SW480 (cell line): ENCODE measurements at places on chromosomes 6 and 20.

DNA sequence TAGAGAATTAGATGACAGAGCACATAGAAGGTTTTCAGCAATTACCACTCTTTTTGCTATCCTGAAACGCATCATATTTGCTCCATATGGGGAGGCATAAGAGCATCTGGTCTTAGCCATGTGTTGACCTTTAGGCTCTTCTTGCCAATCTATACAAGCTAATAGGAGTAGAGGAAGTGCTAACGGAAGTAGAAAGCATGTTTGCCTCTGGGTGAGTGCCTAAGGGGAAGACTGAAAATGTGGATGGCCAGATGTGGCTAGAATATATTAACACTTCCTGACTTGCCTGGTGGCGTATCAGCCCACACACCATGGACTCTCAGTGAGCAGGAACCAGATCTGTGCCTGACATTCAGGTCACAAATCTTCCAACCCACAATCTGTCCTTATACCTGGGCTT lies 136.3 kb downstream of the LRRC1 start:
- DNase-seq = no peak

DNA sequence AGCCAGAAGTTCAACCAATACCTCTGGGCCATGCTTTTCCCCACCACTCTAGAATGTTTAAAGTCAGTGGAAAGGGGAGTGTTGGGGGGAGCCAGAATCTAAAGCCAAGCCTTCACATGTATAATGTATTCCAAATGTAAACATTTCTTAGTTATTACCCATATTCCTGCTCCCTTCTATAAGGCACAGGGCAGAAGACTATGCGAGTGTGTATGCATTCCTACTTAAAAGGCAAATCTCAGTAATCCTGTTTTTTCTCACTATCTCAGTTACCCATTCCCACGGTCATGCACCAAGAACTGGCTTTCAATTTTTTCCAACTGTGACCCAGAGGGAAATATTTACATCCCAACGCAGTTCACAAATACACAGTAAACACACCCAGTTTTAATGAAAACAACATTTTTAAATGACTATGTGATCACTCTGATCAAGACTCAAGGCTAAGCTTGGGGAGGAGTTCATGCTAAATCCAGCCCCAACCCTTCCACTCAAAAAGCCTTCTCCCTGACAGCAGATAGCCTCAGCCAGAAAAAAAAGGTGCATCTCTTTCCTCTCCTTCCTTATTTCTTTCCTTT lies 57.5 kb downstream of the EPB41L2 start:
- no peak for DNase-seq

- DNase-seq = no peak
These were observed 25.2 kb downstream of the FNDC1 start for GRCh38 chr6:159194421-159194820.

GRCh38 chr6:155504848-155505607 lies 49.4 kb upstream of the NOX3 start:
- no peak for DNase-seq

DNA sequence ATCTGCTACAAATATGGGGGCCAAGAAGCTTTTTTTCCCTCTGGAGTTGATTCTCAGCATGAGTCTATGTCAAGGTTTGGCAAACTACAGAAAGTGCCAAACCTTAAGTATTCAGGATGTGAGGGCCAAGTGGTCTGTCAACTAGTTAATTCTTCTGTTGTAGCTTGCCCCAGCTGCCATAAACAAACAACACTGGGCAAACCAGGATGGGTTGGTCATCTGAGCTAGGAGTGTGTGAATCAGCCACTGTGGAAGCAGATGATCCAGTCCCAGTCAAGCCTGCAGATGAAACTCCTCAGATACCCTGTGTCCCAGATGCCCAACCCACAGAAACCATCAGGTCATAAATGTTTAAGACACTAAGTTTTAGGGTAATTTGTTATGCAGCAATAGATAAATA lies 103.0 kb upstream of the MOCS1 start:
- DNase-seq = no peak

DNA sequence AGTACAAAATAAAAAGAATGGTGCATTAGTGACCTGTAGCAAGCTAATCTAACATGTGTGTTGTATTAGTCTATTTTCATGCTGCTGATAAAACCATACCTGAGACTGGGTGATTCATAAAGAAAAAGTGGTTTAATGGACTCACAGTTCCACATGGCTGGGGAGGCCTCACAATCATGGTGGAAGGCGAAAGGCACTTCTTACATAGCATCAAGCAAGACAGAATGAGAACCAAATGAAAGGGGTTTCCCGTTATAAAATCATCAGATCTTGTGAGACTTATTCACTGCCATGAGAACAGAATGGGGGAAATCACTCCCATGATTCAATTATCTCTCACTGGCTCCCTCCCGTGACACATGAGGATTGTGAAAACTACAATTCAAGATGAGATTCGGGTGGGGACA lies 45.4 kb upstream of the AIG1 start:
- DNase-seq = no peak

- DNase-seq = no peak
These were observed 116.9 kb downstream of the GMPR start for GRCh38 chr6:16355238-16355637.

- no peak for DNase-seq
These were observed 59.4 kb downstream of the TMEM242 start for GRCh38 chr6:157263881-157264397.

- no peak for DNase-seq
These were observed 124.4 kb downstream of the TCP11 start for GRCh38 chr6:35016502-35017321.

- peak; percentile 55 for DNase-seq
These were observed 46.8 kb downstream of the PYGB start for GRCh38 chr20:25294459-25295385.

DNA sequence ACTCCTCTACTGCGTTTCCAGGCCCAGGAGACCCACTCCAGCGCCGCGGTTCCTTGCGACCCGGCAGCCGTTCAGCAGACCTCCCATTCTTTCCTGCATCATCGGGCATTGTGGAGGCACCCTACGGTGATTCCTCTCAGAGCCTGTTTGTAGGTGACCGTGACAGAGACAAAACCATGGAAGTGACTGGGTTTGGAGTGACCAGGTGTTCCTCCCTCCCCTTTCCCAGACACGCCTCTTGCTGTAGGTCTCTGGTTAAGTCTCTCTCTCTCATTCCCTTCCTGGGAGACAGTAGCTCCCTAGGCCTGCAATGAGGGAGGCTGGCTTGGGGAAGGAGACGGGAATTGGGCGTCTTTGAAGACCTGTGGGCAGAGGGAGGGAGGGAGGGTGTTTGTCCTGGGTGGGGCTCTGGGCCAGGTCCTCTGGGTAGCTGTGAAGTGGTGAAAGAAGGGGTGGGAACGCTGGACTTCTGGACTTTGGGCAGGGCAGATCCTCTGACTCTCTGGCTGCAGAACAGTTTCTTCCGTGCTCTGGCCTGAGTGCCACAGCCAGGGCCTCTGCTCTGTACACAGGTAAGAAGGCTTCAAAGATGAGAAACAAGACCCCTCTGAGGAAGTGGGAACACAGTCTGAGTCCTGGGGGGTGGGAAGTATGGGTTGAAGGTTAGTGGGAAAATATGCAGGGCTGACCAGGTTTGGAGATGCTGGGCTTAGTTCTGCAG lies 763 bp downstream of the KLC4 start:
- peak; percentile 56 for DNase-seq

DNA sequence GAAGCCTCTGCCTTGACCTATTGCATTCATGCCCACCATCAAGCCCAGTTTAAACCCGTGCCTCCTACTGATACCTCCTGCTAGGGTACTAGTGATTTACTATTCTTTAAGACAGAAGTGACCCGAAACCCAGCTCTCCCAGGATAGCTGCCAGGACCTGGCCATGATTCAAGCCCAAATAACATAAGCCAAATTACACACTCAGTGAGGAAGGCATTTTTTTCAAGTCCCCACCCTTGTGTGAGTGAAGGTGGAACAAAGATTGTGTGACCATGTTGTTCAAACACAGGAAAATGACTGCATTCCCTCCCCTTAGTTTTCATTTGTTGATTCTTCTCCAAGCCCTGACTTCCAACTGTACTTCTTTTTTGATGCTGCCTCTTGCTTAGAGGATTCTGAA lies 3.7 kb upstream of the KAT14 start:
- no peak for DNase-seq

DNA sequence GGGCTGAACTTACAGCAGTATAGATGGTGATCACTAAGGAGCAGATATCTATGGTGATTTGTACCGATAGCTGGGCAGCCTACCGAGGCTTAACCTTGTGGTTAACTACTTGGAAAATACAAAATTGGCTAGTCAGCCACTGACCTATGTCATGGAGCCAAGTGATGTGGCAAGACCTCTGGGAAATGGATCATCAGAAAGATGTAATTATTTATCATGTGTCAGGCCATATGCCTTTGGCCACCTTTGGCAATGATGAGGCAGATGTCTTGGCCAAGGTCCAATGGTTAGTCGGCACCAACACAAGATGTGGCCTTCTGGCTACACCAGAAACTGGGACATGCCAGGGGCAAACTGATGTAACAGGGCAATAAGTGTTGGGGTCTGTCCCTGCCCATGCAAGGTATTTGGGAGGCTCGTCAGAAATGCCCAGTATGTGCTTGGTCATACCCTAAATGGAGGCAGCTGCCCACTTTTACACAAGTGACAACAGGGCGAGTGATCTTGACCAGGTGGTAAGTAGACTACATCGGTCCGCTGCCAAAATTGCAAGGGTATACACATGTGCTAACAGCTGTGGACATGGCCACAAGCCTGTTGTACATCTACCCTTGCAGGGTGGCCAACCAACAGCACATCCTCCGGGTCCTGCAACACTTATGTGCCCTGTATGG lies 30.1 kb downstream of the HDDC2 start:
- no peak for DNase-seq

DNA sequence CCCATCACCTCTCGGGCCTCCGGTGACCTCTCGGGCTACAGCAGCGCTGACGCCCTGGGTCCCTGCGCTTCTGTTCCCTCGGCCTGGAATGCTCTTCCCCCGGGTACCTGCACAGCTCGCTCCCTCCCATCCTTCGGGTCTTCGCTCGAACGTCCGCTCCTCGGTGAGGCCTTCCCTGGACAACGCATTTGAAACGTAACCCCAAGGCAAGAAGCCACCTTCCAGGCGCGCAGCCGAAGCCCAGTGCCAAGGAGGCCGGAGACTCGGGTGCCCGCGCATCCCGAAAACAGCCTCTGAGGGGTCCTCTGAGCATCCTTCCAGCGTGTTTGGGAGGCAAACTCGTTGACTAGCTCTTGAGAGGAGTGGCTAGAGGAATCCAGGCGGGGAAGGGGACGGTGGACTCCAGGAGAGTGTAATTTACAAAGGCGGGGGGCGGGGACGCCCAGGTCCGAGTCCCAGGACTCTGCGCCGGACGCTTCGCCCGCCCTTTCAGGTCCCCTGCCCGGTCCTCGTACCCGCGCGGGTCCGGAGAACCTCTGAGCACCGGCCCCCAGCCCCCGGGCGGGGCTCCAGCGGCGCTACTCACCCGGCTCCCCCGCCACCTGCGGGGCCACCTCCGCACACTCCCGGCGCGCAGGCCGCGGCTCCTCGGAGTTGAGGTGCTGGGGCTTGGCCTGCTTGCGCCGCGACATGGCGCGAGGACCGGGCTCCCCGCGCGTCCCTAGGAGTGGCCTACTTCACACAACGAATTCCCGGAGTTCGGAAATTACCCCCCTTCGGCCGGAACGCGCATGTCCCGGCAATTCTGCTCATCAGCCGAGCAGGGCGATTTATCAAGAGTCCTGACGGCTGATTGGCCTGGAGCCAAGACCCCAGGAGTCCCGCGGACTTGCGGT lies 86.8 kb downstream of the ZFP64 start:
- no peak for DNase-seq

GRCh38 chr6:47116606-47117005 lies 74.5 kb upstream of the ADGRF1 start:
- no peak for DNase-seq

- no peak for DNase-seq
These were observed 193.6 kb downstream of the NKAIN2 start for GRCh38 chr6:123997223-123997622.

DNA sequence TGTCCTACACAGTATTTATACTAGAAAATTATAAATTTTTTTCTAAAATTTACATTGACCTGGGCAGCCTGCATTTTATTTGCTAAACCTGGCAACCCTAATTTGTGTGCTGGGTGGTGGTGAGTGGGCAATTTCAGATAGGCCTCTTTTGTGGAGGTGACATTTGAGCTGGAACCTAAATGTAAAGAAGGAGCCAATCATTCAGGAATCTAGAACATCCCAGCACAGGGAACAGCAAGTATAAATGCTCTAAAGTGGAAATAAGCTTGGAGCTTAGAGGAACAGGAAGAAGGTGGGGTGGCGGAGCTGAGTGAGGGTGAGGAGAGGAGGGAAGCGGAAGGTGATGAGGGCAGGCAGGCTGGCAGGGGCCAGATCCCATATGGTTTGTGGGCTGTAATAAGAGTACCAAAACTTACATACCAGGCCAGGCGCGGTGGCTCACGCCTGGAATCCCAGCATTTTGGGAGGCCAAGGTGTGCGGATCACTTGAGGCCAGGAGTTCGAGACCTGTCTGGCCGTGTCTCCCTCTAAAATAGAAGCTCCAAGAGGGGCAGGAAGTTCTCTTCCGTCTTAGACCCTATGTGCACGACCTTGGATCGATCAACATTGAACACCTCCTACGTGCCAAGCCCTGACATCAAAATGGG lies 549 bp upstream of the CSE1L start:
- peak; percentile 22 for DNase-seq

- DNase-seq = no peak
These were observed 16.7 kb upstream of the CLIC5 start for GRCh38 chr6:46032110-46032998.

GRCh38 chr20:4227085-4227821 lies 211.9 kb upstream of the RNF24 start:
- DNase-seq = peak; percentile 68

DNA sequence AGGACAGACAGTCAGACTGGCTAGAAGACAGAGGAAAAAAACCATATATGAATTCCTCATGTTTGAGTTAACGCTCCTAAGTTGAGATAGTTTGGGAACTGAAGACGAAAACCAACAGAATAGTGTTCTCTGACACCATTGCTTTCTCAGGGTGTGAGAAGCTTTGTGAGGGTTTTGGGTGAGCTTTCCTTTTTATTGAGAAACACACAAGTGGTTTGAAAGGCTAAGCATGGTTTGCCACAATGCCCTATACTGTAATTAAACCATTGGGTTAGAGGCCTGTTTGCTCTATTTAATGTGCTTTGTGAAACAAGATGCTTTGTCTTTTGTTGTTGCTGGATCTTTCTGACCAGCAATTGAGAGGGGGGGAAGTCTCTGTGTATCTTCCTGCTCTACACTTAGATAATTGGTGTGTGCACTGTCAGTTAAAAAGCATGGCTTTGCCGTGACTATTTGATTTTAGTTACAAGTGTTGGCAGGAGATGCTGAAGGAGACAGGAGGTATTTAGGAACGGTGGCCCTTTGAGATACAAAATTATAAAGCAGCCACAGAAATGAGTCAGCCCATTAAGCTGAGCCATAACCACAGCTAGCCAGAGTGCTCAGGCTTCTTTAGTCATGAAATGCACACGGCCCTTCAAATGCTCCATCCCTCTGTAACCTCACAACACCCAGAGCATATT lies 273.0 kb upstream of the PREP start:
- peak; percentile 94 for DNase-seq

GRCh38 chr6:51613558-51613957 lies 473.9 kb downstream of the PKHD1 start:
- DNase-seq = no peak

- no peak for DNase-seq
These were observed 382.5 kb downstream of the TAF4 start for GRCh38 chr20:61682996-61683681.
